ENCODE measurements at places on chromosomes 6 and 20.

DNA sequence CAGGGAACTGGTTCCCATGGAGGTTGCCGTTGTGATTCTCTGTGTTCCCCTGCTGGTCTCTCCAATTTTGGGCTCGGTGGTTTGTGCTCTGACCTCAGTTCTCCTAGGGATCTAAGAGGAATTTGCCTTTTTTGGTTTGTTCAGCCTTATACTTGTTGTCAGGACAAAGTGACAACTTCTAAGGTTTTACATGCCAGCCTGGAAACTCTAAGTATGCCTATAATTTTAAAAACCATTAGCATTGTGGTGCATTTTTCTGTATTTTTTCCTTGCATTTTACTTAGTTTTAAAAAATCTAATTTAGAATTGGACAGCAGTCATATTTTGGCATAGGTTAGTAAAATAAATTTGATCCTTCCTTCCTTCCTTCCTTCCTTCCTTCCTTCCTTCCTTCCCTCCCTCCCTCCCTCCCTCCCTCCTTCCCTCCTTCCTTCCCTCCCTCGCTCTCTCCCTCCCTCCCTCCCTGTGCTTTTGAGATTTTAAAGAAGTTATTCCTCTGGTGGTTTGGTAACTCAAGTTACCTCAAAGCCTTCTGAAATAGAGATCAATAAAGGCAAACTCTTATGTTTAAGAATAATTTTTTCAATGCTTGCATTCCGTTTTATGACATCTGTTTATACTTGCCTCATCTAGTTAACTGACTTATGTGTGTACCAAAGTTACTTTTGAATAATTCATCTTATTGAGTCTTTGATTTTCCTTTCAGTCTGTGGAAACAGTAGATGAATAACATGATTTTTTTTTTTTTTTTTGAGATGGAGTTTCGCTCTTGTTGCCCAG, 141.3 kb upstream of the RGS17 start:
- DNase-seq = no peak

DNA sequence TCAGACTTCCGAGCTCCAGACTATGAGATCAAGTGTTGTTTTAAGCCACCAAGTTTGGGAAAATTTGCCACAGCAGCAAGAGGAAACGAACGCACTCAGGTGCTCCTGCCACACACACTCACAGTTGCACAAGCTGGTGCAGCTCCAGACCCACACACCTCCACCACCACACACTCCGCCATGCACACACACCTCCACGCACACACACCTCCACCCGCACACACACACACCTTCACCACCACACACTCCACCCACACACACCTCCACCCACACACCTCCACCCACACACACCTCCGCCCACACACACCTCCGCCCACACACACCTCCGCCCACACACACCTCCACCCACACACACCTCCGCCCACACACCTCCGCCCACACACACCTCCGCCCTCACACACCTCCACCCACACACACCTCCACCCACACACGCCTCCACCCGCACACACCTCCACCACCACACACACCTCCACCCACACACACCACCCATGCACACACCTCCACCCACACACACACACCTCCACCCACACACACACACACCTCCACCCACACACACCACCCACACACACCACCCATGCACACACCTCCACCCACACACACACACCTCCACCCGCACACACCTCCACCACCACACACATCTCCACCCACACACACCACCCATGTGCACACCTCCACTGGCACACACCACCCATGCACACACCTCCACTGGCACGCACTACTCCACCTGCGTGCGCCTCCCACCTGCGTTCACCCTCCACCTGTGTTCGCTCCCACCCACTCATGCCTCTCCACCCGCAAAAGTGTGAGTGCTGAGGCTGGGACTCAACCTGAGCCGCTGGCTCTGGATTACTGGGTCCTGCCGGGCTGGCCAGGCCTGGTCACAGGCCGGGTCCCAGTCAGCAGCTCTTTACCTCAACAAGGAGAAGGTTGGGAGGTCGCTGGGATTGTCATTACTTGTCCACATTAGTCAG, 175.6 kb downstream of the BMP7 start:
- no peak for DNase-seq

GRCh38 chr20:46798430-46798829, 89.0 kb downstream of the SLC2A10 start:
- DNase-seq = no peak

GRCh38 chr6:14084388-14084787, 33.2 kb upstream of the CD83 start:
- DNase-seq = no peak

DNA sequence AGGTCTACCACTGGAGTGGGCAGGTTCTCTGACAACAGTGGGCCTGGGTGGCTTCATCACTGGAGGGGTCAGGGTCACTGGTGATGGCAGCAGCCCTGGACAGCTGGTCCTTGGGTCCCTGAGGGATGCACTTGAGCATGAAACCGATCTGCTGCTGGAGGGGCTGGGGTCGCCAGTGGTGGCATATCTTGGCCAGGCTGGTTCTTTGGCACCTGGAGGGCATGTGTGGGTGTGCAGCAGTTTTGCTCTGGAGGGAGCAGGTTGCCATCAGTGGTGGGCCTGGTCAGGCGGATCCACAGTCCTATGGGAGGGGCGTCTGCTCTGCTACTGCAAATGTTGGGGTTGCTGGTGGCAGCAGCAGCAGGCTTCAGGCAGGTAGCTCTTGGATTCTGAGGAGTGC, 117.0 kb downstream of the AIG1 start:
- no peak for DNase-seq

DNA sequence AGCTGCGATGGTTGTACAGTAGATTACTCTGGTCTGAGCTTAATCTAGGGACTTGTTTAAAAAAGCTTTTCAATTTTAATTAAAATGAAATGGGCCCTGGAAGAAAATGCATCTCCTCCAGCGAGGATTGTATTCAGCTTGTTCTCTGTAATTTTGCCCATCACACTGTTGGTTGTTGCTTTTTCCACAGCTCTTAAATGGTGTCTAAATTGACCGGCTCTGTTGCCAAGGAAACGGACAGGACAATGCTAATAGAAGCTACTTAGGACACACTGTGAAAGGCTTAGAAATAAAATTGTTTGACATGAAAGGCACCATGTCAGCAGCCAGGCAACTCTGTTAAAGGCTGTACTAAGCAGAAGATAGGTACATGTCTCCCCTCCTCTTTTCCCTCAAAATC, 116.7 kb upstream of the NRSN1 start:
- DNase-seq = peak; percentile 1

- no peak for DNase-seq
Observed at GRCh38 chr20:19335341-19335740, 122.9 kb downstream of the SLC24A3 start.

GRCh38 chr20:48759631-48760245, 68.1 kb downstream of the PREX1 start:
- DNase-seq = no peak

- no peak for DNase-seq
Observed at GRCh38 chr6:141326426-141326825, 806.3 kb upstream of the GJE1 start.

GRCh38 chr6:14781772-14782525, 463.9 kb upstream of the JARID2 start:
- no peak for DNase-seq

DNA sequence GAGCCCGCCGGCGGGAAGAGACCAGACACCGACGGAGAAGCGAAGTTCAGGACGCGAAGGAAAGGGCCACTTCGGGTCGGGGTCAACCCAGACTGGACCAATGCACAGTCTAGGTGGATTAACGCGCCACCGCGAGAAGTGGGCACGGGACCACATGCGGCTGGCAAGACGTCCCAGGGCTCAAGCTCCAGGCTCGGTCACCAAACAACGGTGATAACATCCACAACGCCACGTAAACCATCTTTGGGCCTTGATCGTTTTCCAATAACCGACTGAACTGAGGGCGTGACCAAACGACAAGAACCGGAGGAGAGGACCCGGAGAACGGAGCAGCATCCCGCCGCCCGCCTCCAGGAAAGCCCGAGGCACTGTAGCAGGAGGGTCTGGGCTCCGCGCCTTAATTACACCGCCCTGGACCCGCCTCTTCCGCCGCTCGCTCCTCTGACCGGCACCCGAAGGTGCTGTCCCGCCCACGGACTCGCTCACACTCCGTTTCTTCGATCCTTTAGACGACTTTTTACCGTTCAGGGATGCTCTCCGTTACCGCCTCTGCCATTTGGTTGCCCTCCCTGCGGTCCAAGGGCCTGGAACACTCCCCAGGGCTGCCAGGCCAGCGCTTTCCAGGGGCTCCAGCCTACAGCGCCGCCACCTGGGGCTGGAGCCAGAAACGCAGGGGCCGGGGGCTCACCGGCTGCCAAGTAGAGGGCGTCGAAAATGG, 44.1 kb downstream of the DPPA5 start:
- peak; percentile 21 for DNase-seq

GRCh38 chr6:47137073-47137472, 94.9 kb upstream of the ADGRF1 start:
- DNase-seq = no peak

DNA sequence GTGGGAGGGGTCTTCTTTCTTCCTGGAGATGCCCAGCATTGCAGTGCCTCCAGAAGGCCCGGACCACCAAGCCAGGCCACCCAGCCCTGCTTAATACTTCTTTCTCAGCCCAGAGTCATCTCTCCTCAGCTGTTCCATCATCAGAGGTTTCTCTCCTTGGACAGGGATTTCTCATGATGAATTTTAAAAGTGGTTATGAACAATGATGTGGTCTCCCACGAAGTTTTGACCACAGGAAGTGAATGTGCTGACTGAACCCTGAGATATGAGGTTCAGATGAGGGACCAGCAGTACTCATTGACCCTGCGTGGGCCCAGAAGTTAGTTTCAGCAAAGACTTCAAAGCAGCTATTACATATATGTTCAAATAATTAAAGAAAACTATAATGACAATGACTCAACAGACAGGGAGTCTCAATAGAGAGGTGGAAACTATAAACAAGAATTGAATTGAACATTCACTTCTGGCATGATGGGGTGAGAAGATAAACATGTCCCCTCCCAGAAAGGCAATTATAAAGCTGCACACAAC, 114.5 kb upstream of the SLC22A16 start:
- DNase-seq = no peak

GRCh38 chr20:2814587-2815051, at the start of gene C20orf141:
Gene C20orf141 (plus strand): TSS chr20:2814987. CDS start chr20:2815185, 198 bp downstream.
- no peak for DNase-seq

DNA sequence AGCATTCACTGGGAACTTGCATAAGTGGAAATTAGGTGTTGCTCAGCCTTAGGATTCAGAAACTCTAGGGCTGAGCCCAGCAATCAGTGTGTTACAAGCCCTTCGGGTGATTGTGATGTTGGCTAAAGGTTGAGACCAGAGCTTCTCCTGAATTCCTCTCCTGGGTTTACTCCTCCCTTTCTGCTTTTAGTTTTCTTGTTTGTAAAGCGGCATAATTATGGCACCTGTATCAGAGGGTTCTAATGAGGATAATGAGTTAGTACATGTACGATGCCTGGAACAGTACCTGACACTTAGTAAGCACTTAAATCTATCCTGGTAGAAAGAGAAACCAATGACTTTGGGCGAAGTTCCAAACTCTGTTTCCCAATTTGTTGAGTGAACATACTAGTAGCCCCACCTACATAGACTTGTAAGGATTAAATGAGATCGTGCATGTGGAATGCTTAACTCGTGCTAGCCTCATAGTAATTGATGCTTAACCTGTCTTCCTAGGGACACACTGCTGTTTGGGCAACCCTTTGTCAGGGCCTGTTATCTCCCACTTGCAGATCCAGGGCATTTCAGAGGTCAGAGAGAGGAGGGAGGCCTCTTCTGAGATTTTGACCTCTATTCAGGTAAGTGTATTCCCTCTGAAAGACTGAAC, 932 bp upstream of the EZR start:
- DNase-seq = no peak

GRCh38 chr6:215335-216034, 76.8 kb upstream of the DUSP22 start:
- no peak for DNase-seq

GRCh38 chr6:26118999-26119398, 31.8 kb downstream of the HFE start:
- DNase-seq = peak; percentile 56

DNA sequence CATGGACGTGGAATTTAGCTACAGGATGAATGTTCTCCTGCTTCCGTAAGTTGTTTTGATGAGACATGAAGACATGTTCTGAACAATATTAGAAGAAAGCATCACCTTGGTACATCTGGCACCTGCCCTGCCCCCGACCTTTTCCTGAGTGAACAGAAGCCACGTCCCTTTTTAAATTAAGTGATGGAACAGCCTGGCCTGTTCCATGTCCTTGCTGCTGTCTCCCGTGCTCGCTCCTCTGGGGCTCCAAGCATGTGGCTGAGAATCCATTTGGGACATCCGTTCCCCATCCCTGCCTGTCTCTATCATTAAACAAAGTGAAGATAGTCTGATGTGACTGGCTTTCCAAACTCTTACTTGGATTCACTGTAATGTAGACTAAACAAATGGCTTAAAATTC, 36.4 kb downstream of the ERMARD start:
- DNase-seq = no peak

DNA sequence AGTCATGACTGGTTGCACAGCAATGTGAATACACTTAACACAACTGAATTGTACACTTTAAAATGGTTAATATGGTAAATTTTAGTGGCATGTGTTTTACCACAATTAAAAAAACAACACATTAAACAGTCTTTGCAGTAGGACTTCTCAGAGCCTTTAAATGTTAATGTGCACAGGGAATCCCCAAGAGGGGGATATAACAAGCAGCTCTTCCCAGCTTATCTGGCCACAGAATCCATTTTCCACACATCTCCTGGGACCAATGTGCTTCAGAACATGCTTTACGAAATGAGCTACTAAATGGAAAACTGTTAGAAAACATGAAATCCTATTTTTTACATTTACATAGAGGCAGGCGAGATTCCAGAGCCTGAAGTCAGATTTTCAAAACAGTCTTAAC, 44.4 kb downstream of the FYN start:
- no peak for DNase-seq

DNA sequence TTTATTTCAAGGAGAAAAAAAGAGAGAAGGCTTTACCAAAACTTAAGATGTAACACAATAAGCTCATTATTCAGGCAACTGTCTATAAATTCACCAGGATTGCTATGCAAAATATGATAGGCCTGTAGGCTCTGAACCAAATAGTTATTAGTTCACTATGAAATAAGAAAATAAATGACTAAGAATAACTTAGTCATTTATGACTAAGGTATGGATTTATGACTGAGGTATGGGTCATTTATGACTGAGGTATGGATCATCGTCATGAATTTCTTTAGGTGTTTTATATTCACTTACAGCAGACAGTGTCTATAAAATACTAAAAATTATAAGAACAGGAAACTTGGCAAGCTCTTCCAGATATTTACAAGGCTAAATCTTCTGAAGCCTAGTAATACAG, 52.1 kb upstream of the SNX9 start:
- no peak for DNase-seq

All from hippocampal formation (tissue), 2 donors.